Activated CD8-positive, alpha-beta memory T cell treated with anti-CD3 and anti-CD28 coated beads for 4 hours (primary cell): ENCODE measurements at places on chromosomes 7 and 10.

DNA sequence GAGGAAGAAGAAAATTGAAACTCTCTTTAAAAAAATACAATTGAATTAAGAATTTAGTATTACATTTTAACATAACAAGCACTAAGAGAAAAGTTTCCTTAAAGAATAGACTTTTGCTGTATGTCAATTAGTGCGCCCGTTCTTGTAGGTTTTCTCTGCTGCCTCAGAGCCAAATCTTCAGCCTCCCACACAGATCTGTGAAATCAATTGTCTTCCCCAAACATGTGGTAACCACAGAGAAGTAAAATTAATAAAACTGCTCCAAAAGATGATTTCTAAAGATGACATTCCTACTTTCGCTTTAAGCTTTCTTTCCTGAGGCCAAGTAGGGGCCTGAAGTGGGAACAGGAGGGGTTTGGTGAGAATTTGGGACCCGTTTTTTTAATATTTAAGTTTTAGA, 113.2 kb upstream of the ADO start:
- no peak for DNase-seq

GRCh38 chr7:32892521-32893206, 1.1 kb upstream of the KBTBD2 start:
- no peak for DNase-seq

DNA sequence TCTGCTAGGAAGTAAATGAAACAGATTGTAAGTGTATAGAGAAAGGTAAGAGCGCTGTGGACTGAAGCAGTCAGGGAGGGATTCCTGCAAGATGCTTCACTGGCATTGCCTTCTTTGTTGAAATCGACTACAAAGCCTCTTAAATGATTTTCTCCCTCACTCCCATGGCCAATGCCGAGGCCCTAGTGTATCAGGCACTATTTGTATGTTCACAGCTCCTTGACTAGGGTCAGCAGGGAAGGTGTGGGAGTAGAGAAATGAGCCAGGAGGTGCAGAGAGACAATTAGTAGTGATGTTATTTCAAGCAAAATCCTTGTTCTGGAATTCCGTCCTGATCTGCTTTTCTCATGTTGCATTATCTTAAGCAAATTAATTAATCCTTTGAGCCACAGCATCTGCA, 22.9 kb upstream of the DUSP5 start:
- DNase-seq, result no peak

DNA sequence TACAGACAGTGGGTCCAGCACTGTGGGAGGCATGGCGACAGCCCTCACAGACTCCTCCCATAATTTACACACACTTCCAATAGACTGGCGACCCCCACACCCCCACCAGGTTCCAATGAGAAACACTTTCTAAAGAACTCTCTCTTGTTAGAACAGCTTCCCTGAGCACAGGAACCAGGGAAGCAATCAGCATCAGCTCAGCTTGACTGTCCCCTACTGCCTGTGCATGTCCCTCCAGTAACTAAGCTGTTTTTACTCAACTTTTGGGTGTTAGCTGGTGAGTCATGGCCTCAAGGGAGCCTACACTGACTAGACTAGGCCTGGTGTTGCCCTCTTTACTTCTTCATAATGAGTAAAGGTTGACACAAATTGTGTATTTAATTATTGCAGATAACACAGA, 32.6 kb upstream of the HERPUD2 start:
- no peak for DNase-seq

DNA sequence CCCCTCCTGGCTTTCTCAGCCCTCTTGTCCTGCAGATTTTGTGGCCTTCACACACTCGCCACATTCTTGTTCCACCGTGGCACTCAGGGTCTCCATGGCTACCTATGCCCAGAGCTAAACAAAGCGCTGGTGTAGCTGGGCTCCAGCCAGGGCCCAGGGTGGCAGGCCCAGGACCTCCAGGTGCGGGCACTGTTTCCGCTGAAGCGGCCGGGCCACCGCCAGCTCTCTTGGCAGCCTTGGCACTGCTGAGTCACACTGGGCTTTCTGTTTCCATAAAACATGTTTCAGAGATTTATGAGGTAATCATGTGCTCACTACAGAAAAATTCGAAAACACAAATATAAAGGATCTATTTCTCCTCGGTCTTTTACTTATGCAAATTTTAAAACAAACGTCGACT, 51.3 kb downstream of the AOC1 start:
- DNase-seq, result no peak

GRCh38 chr10:33655165-33655815, 320.8 kb upstream of the NRP1 start:
- DNase-seq, result no peak

- DNase-seq, result no peak
Measured at GRCh38 chr7:123748171-123748733, 551 bp downstream of the WASL start.

GRCh38 chr10:49279015-49279880, 19.7 kb upstream of the C10orf71 start:
- DNase-seq, result no peak

DNA sequence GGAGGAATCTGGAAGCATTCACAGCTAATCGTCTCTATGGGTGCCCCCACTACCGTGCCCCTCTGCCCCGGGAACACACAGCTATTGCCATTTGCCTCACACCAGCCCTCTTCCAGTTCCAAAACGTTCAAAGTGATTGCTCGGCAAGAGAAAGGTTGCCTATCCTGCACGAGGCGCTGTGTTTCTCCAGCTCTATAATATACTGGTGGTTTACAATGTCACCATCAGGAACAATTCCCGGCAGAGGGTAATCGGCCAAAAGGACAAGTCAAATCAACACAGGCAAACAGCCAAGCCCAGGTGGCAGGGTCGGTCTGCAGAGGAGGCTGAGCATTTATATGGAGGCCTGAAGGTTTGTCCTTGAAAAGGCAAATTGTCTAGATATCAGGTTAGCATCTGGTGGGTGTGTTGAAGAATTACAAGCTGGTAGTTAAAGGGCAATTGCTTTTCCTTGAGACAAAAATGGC, 29.2 kb upstream of the TNS3 start:
- DNase-seq, result no peak

DNA sequence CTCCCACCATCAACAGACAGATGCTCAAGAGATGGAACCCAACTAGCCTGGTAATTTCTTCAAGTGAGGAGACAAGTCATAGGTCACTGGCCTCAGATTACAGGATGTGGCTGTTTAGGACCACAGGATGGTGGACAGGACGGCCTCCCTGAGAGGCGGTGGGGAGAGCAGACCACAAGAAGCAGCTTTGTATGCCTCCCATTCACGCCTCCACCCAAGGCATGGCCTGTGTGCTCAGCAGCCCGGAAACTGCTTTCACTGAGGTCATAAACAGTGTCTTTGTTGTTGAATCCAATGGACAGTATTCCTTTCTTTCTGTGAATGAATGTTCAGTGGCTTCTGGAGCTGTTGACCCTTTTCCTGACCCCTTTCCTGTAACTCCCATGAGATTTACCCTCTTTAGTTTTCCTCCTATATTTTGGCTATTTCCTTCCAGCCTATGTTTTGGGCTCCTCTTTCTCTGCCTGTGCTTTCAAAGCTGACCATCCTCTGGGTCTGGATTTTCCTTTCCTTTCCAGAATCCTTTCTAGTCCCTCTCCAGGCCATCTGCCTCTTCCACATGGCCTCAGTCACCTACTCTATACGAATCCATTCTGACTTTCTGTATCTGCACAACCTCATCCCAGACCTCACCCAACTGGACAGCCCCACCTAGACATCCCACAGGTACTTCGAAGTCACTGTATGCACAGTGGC, 32.4 kb upstream of the INPP5F start:
- no peak for DNase-seq

- DNase-seq, result no peak
Measured at GRCh38 chr7:46972205-46972604, 609.7 kb downstream of the TNS3 start.

DNA sequence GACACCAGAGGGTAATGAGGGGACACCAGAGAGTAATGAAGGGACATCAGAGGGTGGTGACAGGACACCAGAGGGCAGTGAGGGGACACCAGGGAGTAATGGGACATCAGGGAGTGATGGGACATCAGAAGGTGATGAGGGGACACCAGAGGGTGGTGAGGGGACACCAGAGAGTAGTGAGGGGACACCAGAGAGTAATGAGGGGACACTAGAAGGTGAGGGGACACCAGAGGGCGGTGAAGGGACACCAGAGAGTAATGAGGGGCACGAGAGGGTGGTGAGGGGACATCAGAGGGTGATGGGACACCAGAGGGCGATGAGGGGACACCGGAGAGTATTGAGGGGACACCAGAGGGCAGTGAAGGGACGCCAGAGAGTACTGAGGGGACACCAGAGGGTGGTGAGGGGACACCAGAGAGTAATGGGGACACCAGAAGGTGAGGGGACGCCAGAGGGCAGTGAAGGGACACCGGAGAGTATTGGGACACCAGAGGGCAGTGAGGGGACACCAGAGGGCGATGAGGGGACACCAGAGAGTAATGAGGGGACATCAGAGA, 10.6 kb downstream of the NACAD start:
- DNase-seq, result no peak

- no peak for DNase-seq
Measured at GRCh38 chr7:36265680-36266079, 112.6 kb downstream of the EEPD1 start.

- no peak for DNase-seq
Measured at GRCh38 chr10:71650397-71650796, 69.2 kb downstream of the C10orf105 start.

GRCh38 chr7:157980774-157981173, 606.8 kb downstream of the PTPRN2 start:
- no peak for DNase-seq

DNA sequence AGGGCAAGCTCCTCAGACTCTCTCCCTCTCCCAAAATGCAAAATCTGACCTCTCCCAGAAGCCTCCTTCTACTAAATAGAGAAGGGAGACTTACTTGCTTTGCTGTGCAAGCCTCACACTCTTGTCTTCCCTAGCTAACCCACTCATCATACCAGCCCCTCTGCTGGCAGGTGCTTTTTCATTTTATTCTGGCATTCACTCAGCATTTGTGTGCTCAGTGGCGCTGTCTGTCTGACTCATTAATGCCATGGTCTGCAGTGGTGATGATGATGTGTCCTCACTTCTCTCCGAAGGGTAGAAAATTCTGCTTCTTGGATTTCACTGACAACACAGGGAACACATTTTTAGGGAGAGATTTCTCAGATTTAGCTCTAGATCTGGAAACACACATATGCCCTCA, 22.0 kb upstream of the BTRC start:
- no peak for DNase-seq

- DNase-seq, result no peak
Measured at GRCh38 chr7:88233828-88234227, 14.0 kb upstream of the SRI start.

GRCh38 chr7:30285536-30286284, 1.3 kb downstream of the ZNRF2 start:
- peak; percentile 28 for DNase-seq

- DNase-seq, result no peak
Measured at GRCh38 chr10:69048103-69048502, 39.8 kb upstream of the SRGN start.

DNA sequence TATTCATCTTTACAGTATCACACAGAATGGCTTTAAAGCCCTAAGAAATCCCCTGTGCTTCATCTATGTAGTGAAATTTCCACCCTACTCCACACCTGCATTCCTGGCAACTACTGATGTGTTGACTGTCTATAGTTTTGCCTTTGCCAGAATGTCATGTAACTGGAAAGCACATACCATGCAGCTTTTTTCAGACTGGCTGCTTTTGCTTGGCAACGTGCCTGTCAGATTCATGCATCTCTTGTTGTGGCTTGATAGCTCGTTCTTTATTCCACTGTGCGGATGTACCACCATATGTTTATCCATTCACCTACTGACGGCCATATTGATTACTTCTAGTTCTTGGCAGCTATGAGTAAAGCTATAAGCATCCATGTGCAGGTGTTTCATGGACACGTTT, 30.6 kb downstream of the RBM17 start:
- no peak for DNase-seq

DNA sequence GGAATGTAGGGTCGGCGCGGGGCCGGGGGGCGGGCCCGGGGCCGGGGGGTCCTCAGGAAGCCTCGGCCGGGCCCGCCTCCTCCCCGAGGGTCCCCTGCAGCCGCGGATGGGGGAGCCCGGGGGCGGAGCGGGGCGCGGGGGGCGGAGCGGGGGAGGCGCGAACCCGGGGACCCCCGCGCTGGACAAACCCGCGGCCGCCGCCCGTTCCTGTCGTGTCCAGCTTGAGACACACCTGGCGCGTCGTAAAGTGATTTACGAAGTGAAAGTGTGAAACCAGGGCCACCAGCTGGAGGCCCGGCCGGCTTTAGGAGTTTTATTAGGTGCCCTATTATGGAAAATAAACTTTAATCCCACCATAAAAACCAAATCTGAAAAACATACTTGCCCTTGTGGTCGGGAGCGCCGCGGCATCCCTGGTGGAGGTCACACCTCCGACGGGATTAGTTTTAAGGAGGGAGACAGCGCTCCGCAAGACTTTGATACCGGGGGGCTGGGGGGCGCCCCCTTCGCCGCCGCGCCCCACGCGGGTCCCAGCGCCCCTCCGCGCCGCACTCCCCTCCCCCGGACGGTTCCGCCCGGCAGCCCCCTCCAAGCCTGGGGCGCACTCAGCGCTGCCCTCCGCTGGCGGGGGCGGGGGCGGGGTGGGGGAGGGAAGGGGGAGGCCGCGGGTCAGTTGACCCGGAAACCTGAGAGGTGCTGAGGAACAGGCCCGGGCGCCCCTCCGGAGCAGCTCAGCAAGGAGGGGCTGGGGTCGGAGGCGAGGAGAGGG, 10.3 kb downstream of the MNX1 start:
- DNase-seq, result no peak

DNA sequence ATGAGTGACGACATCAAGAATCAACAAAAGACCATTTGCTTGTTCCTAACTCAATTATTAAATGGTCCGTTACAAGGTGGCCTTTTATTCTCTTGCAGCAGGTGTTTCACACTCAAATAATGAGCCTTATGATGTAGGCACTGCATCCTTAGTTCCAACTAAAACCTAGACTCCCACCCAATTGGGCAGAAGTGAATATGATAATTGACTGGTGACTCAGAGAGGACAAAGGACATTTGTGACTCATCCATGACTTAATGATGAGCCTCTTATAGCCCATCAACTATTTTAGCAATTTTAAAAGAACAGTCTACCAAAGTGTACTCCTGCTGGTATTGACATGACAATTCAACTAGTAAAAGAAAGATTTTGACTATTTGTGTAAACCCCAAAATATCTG, 1027.8 kb upstream of the PHF14 start:
- no peak for DNase-seq

DNA sequence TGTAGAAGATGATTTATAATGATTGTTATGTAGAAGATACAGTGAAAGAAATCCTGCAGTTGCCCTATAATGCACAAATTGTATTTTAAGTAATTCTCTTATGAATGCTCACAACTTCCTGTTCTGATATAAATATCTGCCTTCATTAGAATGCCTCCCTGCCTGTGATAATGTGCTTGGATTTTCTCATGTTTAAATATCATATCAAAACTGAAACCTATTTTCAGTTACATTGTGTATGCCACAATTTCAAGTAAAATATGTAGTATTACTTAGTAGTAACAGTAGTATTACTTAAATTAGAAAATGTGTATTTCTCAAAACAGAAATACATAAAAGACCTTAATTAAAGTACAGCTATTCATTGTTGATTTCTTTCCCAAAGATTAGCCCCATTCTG, 41.1 kb upstream of the TFEC start:
- no peak for DNase-seq

GRCh38 chr10:15725603-15726002, 5.9 kb upstream of the ITGA8 start:
- DNase-seq, result no peak

- no peak for DNase-seq
Measured at GRCh38 chr10:13882119-13882711, 295.4 kb downstream of the PRPF18 start.
